GM10248 (cell line): ENCODE measurements at places on chromosomes 7 and 10.

- DNase-seq, result no peak
Measured at GRCh38 chr7:35253460-35253709, 515 bp downstream of the TBX20 start.

DNA sequence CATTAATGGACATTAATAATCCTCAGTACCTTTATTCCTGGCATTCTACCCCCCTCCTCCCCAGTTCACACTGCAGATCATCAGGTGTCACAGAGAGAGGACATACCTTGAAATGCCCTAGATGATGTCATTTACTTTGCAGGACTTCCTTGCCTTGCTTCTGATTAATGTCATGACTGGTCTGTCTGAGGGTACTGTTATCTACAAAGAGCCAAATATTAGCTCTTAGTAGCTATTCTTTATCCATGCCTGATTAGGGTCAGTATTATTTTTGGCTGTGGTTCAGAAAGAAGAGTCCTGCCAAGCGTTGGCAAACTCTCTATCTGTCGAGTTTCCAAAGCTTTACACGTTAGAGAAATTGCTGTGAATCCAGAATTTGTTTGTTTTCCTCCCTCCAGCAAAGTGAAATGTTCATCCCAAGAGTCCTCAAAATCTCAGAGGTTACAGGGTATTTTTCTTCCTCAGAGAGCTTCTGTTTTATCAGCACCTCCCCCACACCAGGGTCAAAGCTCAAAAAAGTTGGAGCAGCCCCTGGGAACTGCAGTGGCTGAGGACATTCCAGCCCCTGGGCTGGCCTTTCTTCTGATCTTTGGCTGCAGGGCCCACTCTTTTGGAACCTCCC is 12.6 kb downstream of the SCD start:
- DNase-seq, result no peak

GRCh38 chr10:98134117-98134430 is 383 bp upstream of the R3HCC1L start:
- DNase-seq, result no peak

DNA sequence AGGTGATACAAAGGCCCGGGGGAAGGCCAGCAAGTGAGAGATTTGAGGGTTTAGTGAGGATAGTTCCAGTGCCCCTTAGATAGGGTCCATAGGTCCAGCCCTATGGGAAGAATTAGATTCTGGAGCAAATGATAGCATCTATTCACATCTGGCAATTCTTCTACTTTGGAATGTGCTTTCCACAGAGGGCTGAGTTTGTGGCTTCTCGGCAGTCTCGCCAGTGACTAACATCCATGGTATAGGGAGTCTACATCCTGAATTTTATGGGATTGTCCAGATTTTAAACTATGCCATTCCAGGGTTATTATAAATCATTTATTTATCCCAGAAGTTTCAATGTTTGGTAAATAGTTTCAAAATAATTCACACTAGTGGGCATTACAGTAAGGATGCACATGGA is 207.3 kb upstream of the ADO start:
- DNase-seq, result no peak

DNA sequence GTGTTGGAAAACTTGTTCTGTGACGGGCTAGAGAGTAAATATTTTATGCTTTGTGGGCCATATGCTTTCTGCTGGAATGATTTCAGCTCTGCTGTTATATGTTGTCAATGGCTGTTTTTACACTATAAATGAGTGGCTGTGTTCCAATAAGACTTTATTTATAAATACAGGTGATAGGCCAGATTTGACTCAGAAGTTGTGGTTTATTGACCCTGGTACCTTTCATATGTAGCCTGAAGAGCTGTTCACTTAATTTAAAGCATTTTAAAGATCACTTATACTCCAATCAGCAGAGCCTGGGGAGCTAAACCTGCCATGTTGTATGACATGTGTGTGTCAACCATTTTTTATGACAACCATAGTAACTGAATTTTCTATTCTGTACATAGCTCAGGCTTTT is 9.1 kb upstream of the SSBP1 start:
- DNase-seq, result no peak

DNA sequence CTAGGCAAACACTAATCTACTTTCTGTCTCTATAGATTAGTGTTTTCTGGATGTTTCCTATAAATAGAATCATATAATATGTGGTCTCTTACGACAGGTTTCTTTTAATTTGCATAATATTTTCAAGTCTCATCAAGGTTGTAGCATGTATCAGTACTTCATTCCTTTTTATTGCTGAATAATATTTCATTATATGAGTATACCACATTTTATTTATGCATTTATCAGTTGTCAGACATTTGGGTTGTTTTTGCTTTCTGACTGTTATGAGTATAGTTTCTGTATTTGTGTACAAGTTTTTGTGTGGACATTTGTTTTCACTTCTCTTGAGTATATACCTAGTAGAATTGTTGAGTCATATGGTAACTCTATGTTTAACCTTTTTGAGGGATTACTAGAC is 48.2 kb downstream of the SHOC2 start:
- DNase-seq, result no peak

DNA sequence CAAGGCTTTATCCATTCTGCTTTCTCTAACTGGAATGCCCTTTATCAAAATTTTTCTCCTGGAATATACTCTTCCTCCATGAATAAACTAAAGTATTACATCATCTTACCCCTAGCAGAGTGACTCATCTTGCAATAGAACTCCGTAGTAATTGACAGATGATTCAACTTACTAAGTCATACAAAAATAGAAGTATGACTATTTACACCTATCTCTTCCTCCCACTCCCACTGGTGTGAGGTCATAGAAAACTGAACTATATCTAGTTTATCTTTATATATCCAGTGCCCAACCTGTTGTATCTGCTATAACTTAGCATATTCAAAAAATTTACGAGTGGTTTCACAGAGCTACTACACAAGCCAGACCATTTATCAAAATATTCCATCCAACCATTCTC is 26.1 kb downstream of the ABCB1 start:
- peak; percentile 18 for DNase-seq

DNA sequence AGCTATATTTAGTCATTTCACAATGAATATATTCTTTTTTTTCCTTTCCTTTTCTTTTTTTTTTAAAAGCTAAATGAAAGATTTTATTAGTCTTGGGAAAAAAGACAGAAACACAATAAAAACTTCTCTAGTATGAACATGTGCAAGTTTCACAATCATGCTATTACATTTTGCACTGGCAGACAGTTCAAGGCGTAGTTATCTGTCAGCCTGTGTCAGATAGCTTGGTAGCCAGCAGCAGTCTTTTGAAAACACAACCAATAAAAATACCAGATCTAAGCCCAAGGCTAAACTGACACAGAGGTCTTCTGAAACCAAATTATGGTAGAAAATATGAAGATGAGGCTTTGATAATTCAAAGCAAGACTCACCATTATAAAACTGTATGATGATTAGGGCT is 205.8 kb upstream of the TEX47 start:
- DNase-seq, result no peak

DNA sequence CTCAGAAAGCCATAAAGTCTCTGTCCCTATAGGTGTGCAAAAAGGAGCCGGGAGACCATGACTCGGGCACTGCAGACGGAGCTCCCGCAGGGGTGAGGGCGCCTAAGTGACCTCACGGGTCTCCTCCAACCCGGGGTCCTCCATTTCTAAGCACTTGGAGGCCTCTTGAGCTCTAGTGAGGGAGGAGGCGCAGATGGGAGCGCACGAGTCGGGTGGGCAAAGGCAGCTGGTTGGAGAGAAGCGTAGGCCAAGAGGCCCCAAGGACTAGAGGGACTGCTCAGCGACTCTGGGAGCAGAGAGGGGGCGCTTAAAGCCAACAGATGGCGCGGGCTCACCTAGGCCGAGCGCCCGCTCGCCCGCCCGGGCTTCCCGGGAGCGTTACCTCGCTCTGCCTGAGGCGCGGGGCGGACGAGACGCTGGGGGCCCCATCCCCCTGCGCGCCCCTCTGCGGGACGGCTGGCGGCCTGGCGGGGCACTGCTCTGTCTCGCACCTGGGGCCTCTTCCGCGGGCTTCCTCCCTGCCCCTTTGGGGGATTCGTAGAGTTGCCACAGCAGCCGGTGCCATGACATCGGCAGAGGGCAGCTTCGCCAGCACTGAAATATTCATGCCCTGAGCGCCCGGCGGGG is 523 bp upstream of the CDH23 start:
- peak; percentile 56 for DNase-seq

DNA sequence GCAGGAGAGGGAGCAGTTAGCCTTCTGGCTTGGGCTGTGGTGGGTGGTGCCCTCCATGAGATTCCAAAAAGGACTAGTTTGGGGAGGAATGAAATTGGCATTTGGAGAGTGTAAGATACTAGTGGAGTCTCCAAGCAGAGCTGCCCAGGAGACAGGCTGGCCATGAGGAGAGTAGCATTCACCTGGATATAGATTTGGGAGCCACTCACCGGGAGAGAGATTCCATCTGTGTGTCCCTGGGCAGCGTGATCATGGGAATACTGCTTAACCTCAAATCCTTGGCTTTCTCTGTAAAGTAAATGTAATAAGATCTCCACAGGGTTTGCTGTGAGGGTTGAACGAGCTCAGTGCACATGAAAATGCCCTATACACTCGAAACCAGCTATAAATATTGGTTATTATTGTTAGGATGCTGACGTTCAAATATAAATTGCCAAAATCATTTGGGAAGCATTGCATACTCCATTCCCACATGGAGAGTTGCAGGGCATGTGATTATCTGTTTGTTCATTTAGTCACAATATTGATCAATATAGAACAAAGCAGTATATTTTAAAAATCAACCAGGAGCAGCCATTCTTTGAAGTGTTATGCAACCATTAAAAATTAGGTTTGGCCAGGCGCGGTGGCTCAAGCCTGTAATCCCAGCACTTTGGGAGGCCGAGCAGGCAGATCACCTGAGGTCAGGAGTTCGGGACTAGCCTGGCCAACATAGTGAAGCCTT is 143.7 kb downstream of the CUX1 start:
- no peak for DNase-seq

GRCh38 chr7:139762886-139763285 is 14.9 kb downstream of the HIPK2 start:
- DNase-seq, result no peak

DNA sequence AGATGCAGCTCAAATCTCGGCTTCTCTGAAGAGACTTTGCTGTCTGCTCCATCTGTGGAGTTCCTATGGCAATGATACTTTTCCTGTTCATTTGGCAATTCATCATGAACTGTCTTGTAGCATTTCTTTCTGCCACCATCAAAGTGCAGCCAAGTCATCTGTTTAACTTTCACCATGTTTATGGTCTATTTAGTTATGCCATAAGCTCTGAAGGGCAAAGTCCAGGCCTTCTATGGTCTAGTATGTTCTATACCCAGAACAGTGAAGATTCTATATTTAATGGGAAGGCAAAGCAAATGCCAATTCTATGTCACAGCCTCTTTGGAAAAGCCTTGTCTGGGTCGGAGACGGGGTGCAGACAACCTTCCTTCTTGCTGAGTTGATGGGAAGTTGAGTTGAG is 472.6 kb downstream of the PLXNA4 start:
- DNase-seq, result no peak

GRCh38 chr10:98296524-98296923 is 28.5 kb upstream of the LOXL4 start:
- DNase-seq, result no peak

- no peak for DNase-seq
Measured at GRCh38 chr10:25017661-25018060, 1.2 kb downstream of the THNSL1 start.

GRCh38 chr10:71729161-71729636 is 9.6 kb upstream of the C10orf105 start:
- no peak for DNase-seq

DNA sequence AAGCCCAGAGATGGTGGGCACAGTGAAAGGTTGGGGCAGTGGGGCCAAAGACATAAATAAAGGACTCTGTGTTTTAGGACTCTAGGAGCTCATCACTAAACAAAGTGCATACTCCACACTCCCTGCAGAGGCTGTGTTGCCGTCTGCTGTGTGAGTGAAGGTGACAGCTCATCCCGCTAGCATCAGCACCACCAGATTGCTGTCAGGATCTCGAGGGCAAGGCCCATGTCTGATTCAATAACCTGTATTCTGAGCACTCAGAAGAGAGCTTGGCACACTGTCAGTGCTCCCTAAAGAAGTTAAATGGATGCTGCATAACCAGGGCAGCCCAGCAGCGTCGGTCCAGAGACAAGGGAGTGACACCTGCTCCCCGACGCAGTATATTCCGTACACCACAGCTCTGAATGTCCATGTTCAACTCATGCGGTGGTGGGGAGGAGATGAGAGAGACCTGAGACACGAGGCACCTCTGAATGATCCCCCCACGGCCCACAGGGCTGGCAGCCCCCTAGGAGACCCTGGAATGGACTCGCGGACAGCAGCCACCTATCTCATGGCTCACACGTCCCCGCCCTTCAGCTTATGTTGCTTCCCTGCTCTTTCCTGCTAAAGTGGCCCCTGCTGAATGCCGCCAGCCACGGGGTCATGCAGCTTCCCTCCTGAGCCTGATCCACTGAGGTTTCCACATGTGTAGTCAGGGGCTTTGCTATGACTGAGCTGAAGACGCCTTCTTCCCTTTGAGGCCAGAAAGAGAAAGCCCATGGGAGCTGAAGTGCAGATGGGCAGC is 132.7 kb upstream of the KCNMA1 start:
- no peak for DNase-seq

DNA sequence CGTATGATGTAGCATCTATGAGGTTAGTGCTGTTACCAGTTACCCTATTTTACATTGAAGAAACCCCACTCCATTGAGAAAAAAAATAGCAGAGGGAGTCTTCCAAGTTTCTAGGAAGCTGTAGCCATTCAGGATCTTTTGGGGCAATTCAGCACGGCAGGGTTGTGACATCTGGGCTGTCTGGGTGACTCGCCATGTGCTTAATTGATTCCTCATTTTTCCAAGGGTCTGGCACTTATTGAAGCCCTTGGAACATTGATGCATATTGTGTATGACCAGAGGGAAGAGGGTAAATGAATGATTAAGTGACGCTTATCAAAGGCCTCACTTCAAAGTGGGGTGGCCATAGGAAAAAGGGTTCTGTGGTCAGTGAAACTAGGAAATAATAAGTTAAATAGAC is 248.7 kb downstream of the ARHGAP12 start:
- no peak for DNase-seq

- DNase-seq, result no peak
Measured at GRCh38 chr10:95547791-95548435, 13.3 kb downstream of the SORBS1 start.

GRCh38 chr7:35985126-35985754 is 167.8 kb upstream of the EEPD1 start:
- peak; percentile 83 for DNase-seq

DNA sequence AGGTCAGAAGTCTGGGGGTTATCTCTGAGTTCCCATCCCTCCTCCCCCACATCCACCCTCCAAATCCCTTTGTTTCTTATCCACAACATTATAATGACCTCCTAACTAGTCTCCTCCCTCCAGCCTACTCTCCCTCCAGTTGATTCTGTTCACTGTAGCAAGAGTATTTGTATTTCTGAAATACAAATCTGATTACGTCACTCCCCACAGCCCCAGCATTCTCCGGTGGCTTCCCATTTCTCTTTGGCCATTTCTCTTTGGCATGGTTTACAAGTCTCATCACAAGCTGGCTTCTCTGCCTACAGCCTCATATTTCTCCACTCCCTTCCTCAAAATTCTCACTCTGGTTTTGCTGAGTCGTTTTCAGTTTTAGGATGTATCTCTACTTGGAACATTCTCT is 24.6 kb upstream of the MRPS33 start:
- DNase-seq, result no peak

GRCh38 chr7:139772873-139773272 is 4.9 kb downstream of the HIPK2 start:
- DNase-seq, result no peak

- no peak for DNase-seq
Measured at GRCh38 chr7:131586259-131586658, 29.8 kb upstream of the PODXL start.
